ENCODE measurements at places on chromosomes 13 and 19.

DNA sequence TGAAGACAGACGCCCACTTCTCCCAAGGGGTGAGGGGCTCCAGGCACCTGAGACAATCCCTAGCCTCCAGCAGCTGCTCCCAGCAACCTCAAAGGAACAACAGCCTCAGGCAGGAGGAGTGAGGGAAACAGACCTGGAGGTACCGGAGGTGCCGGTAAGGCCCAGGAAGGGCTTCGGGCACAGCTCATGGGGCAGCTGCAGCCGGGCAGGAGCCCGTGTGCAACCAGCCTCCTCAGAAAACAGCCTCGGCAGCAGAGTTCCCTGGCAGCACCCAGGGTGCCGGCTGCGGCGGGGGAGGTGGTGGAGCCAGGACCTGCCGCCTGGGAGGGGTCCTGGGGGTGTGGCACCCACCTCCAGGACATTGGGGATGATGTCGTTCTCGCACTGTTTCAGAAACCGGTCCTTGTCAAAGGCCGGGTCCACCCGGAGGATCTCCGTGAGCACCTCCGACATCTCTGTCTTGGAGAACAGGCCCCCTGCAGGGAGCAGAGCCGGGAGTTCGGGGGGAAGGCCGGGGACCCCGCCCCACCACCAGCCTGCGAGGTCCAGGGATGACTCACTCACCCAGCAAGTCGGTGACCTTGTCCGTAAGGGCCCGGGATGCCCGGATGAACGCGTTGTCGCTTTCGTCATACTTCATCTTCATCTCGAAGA, 6.5 kb upstream of the CTXN1 start:
- no peak for DNase-seq

GRCh38 chr19:37975071-37975470, 68.1 kb downstream of the SIPA1L3 start:
- no peak for DNase-seq

- DNase-seq = peak; percentile 33
Observed at GRCh38 chr13:32246468-32246867, 68.7 kb downstream of the ZAR1L start.

DNA sequence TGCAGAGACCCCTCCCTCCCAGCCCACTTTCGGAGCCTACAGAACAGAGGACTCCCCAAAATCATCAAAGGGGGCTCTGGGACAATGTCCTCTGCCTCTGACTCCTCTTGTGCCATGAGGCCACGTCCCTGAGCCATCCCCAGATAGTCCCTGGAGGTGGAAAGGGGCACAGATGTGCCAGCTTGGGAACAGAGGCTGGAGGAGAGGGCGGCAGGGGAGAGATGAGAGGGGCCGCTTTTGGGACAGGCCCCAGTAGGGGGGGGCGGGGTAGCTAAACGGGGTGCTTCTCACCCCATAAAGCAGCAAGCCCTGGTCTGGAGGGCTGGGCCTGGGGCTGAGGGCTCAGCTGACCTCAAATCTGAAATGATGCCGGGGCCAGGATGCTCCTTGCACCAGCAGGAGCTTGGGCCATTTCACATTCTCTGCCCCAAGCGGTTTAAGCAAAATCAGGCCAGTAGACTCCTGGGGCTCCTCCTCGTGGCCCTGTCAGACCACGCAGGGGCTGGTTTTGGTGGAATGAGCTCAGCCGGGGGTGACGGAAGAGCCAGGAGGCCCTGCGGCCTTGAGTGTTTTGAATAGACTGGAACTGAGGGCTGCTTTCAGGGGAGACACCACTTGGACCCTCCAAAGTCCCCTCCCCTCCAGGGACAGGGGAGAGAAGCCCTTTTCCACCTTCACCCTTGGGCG, 27.1 kb downstream of the ONECUT3 start:
- no peak for DNase-seq

DNA sequence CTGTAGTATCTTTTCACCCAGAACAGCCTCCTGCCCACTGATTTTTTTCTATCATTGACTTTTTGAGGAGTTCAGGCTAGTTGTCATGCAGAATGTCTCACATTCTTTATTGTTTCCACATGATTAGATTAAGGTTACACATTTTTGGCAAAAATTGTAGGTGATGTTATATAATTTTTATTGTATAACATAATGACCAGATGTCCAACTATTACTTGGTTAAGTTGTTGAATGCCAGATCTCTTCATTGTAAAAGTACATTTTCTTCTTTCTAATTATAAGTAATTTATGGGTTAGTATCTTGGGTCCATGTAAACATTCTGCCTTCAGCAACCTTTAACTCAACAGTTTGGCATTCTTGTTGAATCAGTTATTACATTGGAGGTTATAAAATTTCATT, 138.4 kb downstream of the POSTN start:
- no peak for DNase-seq

DNA sequence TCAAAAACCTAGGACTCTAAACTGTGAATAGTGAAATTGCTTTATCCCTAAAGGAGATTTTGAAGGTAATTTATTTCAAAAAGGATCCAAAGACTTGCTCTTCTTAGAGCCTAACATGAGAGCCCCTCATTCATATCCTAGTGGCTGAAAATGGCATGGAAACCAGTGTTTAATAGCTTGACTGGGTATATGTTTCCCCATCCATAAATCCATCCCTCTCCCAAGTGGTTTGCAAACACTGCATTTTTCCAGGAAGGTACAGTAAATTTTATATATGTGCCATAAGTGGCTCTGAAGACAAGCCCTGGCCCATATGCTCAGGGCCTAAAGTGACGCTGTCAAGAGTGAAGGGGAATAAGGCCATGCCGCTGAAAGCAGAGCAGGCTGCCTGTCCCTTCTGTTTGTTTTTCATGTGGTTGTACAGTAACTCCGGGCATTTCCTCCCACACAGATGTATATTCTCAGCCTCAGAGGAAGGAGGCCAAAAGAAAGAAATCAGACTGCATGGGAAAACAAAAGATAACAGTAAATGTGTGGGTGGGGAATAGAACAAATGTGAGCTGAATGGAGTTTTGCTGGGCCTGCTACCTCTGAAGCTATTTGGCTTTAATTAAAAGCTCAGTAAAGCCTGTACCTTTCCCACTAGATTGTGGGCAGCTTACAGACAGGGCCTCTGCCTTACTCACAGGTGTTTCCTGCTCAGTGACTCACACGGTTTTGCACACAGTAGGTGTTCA, 181.9 kb downstream of the PCDH9 start:
- DNase-seq = peak; percentile 8

GRCh38 chr19:5338656-5339197, 1.9 kb downstream of the PTPRS start:
- DNase-seq = no peak

DNA sequence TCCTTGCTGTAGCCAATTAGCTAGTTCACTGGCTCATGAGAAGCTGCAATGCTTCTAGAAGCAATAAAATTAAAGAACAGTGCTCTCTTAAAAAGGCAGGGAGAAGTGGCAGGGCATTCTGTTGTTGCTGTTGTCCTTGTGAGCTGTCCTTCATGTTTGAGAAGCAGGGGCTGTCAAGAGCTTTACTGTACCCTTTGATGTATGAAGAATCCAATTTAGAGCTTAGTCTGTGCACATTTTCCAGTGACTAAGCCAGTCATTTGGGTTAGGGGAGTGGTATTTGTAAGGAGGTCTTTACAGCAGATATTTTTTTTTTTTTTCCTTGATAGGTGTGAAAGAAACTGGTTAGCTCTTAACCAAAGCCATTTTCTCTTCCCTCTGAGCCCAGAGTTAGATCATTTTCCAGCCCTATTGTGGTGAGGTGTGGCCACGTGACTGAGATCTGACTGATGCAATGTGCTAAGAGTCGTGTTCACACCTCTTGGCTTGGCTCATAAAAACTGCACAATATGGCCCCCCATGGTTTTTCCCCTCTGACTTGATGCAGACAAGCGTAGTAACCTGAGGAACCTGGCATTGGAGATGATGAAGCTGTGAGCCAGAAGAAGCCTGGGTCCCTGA, 309.6 kb upstream of the TMTC4 start:
- no peak for DNase-seq

DNA sequence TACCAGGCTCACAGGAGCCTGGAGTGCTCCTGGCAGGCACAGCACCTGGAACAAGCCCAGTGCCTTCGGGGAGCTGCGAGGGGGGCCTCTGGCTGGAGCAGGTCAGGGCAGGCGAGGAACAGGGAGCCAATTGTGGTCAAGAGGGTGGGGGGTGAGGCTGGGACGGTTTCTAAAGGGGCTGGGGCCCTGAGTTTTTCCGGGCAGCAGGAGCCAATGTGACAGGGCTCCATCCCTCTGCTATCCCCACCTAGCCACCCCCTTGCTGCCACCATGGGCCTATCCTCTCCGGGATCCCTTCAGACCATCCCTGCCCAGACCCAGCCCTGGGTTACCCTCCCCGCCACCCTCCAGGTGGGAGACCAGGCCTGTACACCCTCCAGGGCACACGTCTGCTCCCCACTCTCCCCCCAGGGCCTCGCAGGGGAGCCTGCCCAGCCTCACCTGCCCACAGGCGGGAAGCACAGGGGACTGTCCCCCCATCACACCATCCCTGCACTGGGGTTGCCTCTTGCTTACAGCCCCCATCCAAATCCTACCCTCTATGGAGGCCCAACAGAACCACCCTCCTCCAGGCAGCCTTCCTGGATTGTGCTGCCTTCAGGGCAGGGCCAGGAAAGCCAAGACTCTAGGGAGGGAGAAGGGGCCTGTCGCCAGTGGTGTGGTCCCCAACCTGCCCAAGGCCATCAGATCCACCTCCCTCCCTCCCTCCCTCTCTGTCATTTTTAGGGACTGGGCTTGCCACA, 121.0 kb downstream of the URI1 start:
- no peak for DNase-seq

DNA sequence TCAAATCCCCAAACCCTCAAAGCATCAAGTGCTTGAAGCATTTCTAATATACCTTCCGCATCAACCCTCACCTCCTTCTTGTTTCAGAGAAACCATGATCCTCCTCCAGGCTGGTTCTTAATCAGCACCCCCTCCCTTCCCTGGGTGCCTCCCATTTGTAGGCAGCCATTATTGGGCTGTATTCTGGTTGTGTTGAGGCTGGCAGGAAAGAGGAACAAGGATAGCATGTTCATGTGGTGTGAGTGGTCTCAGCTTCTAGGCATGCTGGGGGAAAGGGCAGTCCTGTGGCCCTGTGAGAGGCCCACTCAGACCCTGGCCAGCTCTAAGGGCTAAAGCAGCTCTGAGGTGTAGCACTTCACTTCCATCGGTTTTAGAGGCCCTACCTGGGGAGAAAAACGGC, 18.9 kb upstream of the TRIM13 start:
- no peak for DNase-seq

DNA sequence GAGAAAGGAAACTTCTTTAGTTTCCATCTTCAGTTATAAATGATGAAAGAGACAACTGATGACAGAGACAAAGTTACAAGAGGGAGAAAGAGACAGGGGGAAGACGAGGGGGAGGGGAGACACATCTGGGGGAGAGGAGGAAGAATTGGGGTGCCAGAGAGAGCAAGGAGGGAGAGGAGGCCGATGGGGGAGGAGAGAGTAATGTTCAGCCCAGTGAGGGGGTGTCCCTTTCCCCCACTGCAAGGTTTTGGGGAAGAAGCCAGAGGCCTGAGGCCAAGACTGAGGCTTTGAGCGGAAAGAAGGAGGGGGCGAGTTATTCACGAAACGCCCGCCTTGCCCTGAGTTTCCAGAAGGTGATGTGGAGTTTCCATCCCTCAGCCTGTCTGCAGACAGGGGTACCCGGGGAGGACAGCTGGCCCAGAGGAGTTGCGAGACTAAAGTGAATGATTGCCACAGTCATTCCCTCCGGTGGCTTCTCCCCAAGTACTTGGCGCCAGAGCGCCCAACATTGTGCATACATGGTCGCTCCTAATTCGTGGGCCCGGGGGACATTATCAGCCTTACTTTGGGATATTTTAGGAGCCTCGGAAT, 558 bp upstream of the PPAN start:
- DNase-seq = peak; percentile 91

DNA sequence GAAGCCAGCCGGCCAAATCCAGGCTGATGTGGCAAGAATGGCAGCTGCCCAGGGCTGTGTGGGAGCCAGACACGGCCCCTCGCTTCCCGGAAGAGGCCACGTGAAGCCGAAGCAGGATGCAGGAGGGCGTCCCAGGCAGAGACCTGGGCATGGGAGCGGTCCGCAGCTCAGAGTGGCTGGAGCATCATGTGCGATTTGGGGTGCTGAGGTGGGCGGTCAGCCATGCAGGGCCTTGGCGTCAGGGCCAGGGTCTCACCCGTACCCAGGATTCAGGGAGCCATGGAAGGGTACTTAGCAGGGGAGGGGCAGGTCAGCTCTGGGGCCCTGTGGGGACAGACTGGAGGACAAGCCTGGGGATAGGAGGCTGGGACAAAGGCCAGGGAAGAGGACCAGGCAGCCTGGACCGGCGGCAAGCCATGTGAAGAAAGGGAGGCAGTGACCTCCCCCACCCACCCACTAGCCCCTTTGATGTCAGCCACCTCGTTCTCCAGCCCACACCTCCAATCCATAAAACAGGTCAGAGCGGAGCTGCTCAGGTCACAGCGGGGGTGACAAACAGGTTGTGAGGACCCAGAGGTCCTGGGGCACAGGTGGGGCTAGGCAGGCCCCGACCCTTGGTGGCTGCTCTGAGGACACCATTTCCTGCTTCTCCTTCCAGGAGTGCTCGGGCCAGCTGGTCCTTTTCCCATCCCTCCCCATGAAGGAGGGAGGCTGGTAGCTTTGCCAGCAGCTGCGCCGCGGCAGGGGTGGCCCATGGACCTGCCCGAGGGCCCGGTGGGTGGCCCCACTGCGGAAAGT, 2.3 kb downstream of the KASH5 start:
- no peak for DNase-seq

- no peak for DNase-seq
Observed at GRCh38 chr13:48246102-48246501, 13.1 kb downstream of the ITM2B start.

- DNase-seq = no peak
Observed at GRCh38 chr13:98216711-98217285, 39.7 kb upstream of the RNF113B start.

DNA sequence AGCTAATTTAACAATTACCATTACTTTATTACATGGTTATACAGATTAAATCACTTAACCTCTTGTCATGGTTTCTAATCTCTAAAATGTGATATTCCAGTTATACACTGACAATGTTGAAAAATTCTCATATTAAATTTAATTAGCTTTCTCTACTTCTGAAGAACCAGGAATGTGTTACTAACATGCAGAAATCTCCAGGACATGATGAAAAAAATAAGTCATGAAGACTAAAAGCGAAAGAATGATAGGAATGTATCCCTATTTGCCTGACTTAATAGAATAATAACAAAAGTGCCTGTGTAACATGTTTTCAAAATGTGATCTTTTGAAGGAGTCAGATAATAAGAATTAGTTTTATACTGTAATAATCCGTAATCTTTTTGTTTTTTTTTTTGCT, 2823.7 kb upstream of the PCDH20 start:
- DNase-seq = no peak

DNA sequence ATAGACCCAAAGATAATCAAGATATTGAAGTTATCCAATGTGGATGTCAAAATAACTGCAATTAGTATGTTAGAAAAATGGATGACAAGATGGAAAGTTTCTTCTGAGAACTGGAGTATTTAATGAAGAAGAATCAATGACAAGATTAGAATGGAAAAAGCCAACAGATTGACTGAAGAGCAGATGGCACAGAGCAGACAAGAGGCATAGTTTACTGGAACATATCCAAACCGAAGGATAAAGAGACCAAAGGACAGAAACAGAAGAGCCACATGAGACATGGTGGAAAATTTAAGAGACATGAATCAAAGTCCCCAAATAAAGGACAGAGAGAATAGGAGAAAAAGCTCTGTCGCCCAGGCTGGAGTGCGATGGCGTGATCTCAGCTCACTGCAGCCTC, 89.6 kb upstream of the RXFP2 start:
- no peak for DNase-seq
